ENCODE measurements at places on chromosomes 7 and 10.
A peak's percentile ranks its signal among the peaks of the same experiment; 100 is the strongest.

DNA sequence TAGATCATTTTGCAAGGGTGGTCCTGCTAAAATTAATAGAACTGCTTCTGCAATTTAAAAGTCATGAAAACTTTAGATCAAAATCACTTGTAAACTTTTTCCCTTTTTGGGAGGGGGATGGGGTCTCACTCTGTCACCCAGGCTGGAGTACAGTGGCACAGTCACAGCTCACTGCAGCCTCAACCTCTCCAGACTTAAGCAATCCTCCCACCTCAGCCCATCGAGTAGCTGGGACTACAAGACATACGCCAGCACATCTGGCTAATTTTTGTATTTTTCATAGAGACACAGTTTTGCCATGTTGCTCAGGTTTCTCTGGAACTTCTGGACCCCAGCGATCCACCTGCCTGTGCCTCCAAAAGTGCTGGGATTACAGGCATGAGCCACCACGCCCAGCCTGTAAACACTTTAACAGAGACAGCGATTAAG, 79.7 kb downstream of the LRRC17 start:
- no peak overlapping the region for H3K4me3 ChIP-seq
- H3K36me3 ChIP-seq: no peaks in the 10 kb centered on the region
- peaks cover 37% of the 10 kb centered on the region for H3K4me1 ChIP-seq
- H3K27me3 ChIP-seq: no peaks in the 10 kb centered on the region
- no peak for DNase-seq
- no peak overlapping the region for H3K27ac ChIP-seq

- peaks cover 14% of the 10 kb centered on the region for H3K4me1 ChIP-seq
- DNase-seq: no peak
- no peaks in the 10 kb centered on the region for H3K27me3 ChIP-seq
Measured at GRCh38 chr7:26865094-26865388, 651 bp upstream of the SKAP2 start.

GRCh38 chr7:77258014-77258413, 58.4 kb upstream of the FGL2 start:
- H3K36me3 ChIP-seq: no peaks in the 10 kb centered on the region
- no peak overlapping the region for H3K27ac ChIP-seq
- H3K4me1 ChIP-seq: no peaks in the 10 kb centered on the region
- no peak overlapping the region for H3K4me3 ChIP-seq
- H3K27me3 ChIP-seq: no peaks in the 10 kb centered on the region

DNA sequence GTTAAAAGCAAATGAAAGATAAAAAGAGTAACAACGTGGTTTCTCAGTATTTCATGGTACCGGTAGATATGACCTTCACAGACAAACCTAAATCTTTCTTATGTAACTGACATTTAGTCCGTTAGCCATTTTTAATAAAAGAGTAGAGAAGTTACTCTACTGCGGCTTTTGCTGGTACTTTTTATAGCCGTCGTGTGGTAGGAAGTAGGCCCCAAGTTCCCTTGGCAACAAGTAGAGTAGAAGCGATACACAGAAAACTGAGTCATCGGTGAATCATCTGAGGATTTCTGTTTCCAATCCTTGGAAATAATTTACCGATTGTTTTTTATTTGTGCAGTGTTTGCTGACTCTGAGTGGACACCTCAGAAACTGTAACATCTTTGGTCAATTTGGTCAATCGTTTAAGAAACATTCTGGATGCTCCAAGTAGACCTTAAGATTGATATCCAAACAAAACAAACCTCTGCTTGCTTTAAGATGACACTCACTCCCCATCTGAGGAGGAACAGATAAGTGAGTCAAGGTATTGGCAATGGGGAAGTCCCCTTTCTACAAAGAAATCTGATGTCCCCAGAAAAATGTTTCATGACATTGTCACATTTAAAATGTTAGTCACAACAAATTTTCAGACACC, 63.9 kb upstream of the AHR start:
- H3K4me1 ChIP-seq: no peaks in the 10 kb centered on the region
- no peaks in the 10 kb centered on the region for H3K36me3 ChIP-seq

- no peaks in the 10 kb centered on the region for H3K27me3 ChIP-seq
- H3K4me3 ChIP-seq: no peak overlapping the region
- no peak for DNase-seq
- H3K36me3 ChIP-seq: no peaks in the 10 kb centered on the region
Measured at GRCh38 chr7:106986450-106986977, 58.0 kb upstream of the PRKAR2B start.

DNA sequence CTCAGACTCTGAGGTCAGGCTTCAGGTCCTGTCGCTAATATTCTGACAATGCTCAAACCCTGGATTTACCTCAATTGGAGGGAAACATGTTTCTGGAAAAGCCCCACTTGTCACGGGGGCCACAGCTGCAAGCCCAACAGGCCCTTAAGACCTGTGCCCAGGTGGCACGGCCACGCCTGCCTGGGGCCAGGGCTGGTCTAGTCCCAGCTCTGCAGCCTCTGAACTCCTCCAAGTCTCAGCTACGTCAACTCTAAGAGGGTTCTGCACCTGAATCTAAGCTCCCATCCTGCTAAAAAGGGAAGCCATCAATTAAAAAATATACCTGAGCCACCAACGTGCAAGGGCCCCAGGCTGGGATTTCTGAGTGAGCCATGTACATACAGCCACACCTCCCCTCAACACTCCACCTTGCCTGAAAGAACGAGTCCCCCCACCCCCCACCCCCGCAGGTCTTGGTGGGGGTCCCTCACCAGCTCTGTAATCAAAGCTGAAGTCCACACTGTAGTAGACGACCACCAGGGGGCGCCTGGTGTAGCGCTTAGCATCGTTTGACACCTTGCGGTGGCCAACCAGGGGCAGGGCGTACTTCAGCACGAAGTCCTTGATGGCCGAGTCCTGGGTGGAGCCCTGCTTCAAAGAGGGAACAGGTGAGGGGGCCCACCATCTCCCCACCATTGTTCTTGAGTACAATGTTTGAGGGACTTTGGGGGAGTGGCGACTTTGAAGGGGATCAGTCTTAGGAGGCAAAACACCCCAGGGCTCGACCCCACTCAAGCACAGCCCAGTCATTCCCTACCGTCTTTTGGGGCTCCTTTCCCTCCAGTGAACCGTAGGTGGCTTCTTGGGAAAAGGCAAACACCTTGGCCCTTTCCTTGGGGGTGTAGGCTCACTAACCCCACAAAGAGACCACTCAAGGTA, 22.6 kb downstream of the PDIA4 start:
- no peaks in the 10 kb centered on the region for H3K4me1 ChIP-seq
- H3K27me3 ChIP-seq: no peaks in the 10 kb centered on the region
- peak; percentile 95 for DNase-seq
- H3K36me3 ChIP-seq: peaks cover 100% of the 10 kb centered on the region
- no peak overlapping the region for H3K4me3 ChIP-seq

- no peaks in the 10 kb centered on the region for H3K36me3 ChIP-seq
- H3K4me1 ChIP-seq: no peaks in the 10 kb centered on the region
- no peaks in the 10 kb centered on the region for H3K27me3 ChIP-seq
- H3K27ac ChIP-seq: no peak overlapping the region
- no peak for DNase-seq
Measured at GRCh38 chr7:103011650-103012049, 62.9 kb downstream of the FBXL13 start.

DNA sequence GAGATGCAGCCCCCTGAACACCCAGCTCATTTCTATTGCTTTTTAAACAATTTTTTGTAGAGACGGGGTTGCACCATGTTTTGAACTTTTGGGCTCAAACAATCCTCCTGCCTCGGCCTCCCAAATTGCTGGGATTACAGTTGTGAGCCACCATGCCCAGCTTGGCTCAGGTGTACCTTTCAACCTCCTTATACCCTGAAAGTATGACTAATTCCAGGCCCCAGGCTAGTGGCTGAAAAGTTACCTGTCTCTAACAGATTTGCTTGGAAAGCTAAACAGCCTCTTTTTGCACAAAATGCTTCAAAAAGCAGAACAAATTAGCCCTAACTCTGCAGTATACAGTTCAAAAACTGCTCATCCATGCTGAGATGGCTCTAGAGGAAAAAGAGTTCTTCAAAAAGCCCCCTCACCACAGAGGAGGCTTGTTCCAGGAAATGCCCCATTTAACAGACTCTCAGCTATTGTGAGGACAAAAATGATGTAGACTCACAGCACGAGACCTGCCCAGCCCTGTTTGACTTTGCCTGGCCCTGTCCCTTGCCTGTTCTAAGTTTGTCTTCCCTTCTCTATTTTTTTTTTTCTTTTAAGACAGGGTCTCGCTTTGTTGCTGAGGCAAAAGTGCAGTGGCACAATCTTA, 13.4 kb upstream of the AP1S1 start:
- H3K4me3 ChIP-seq: no peak overlapping the region
- H3K36me3 ChIP-seq: peaks cover 12% of the 10 kb centered on the region
- H3K4me1 ChIP-seq: peaks cover 47% of the 10 kb centered on the region
- DNase-seq: no peak

- H3K27ac ChIP-seq: no peak overlapping the region
- no peaks in the 10 kb centered on the region for H3K27me3 ChIP-seq
- DNase-seq: peak; percentile 78
Measured at GRCh38 chr10:95246582-95247051, 44.2 kb downstream of the PDLIM1 start.

GRCh38 chr7:1362301-1362700, 97.0 kb downstream of the MICALL2 start:
- no peaks in the 10 kb centered on the region for H3K4me1 ChIP-seq
- no peak overlapping the region for H3K4me3 ChIP-seq
- no peaks in the 10 kb centered on the region for H3K36me3 ChIP-seq
- peaks cover 53% of the 10 kb centered on the region for H3K27me3 ChIP-seq

GRCh38 chr10:119469846-119470245, 72.7 kb downstream of the RGS10 start:
- no peak for DNase-seq
- H3K4me1 ChIP-seq: no peaks in the 10 kb centered on the region
- H3K36me3 ChIP-seq: no peaks in the 10 kb centered on the region
- no peaks in the 10 kb centered on the region for H3K27me3 ChIP-seq

DNA sequence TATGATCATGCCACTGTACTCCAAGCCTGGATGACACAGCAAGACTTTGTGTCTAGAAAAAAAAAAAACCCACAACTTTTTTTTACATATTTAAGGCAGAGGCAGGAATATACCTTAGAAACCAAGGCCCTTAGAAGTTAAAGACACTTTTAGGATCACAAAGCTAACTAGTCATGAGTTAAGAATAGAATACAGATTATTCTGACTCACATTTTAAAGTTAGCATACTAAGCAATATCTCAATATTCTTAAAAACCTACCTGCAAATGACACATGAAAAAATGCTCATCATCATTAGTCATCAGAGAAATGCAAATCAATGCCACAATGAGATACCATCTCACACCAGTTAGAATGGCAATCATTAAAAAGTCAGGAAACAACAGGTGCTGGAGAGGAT, 177.7 kb downstream of the CHCHD3 start:
- no peak for DNase-seq
- no peaks in the 10 kb centered on the region for H3K27me3 ChIP-seq
- no peaks in the 10 kb centered on the region for H3K4me1 ChIP-seq
- H3K27ac ChIP-seq: no peak overlapping the region

- H3K4me1 ChIP-seq: no peaks in the 10 kb centered on the region
- no peaks in the 10 kb centered on the region for H3K36me3 ChIP-seq
- H3K27ac ChIP-seq: no peak overlapping the region
Measured at GRCh38 chr10:43926875-43927406, 278.3 kb upstream of the ZNF32 start.

GRCh38 chr10:28001353-28001752, 2.5 kb upstream of the ODAD2 start:
- H3K4me1 ChIP-seq: peaks cover 8% of the 10 kb centered on the region
- peaks cover 40% of the 10 kb centered on the region for H3K27me3 ChIP-seq
- no peak overlapping the region for H3K4me3 ChIP-seq
- no peaks in the 10 kb centered on the region for H3K36me3 ChIP-seq
- H3K27ac ChIP-seq: no peak overlapping the region
- no peak for DNase-seq

- no peak overlapping the region for H3K27ac ChIP-seq
- no peaks in the 10 kb centered on the region for H3K27me3 ChIP-seq
- H3K36me3 ChIP-seq: no peaks in the 10 kb centered on the region
- DNase-seq: no peak
- no peak overlapping the region for H3K4me3 ChIP-seq
- peaks cover 3% of the 10 kb centered on the region for H3K4me1 ChIP-seq
Measured at GRCh38 chr10:126913316-126913715, 8.1 kb downstream of the DOCK1 start.

- DNase-seq: no peak
- no peak overlapping the region for H3K27ac ChIP-seq
- no peaks in the 10 kb centered on the region for H3K36me3 ChIP-seq
- H3K27me3 ChIP-seq: no peaks in the 10 kb centered on the region
- no peaks in the 10 kb centered on the region for H3K4me1 ChIP-seq
Measured at GRCh38 chr10:59073456-59074053, 102.9 kb upstream of the PHYHIPL start.

- H3K27ac ChIP-seq: no peak overlapping the region
- DNase-seq: no peak
Measured at GRCh38 chr10:126127481-126128029, 231.2 kb downstream of the FANK1 start.

GRCh38 chr7:102064361-102065025, 222.2 kb upstream of the SH2B2 start:
- H3K27me3 ChIP-seq: no peaks in the 10 kb centered on the region
- H3K27ac ChIP-seq: peak overlapping the region; percentile 61
- no peak overlapping the region for H3K4me3 ChIP-seq
- no peaks in the 10 kb centered on the region for H3K36me3 ChIP-seq
- H3K4me1 ChIP-seq: no peaks in the 10 kb centered on the region

DNA sequence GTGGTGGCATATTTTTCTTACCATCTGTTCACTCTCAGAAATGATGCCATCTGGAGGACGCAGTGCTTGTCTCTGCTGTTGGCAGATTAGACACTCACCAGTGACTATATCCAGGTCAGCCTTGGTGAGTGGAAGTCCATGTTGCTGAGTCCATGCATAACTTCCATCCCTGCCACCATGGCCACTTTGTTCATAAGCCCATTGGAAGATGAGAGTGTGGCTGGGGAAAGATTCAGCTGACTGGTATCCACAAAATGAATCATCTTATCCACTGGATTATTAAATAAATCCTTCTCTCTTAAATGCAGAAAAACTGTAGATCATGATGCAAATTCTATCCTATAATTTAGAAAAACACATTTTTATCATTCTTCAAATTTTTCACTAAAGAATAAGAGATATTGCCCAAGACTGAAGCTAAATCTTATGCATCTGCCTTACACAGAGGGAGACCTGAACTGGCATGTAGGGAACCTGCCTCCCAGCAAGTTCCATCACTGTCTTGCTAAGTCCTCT, 726.9 kb downstream of the TNS3 start:
- no peaks in the 10 kb centered on the region for H3K27me3 ChIP-seq
- H3K4me1 ChIP-seq: no peaks in the 10 kb centered on the region
- no peak for DNase-seq
- H3K36me3 ChIP-seq: no peaks in the 10 kb centered on the region
- H3K4me3 ChIP-seq: no peak overlapping the region

- H3K27me3 ChIP-seq: no peaks in the 10 kb centered on the region
- no peak for DNase-seq
- no peaks in the 10 kb centered on the region for H3K4me1 ChIP-seq
- H3K27ac ChIP-seq: no peak overlapping the region
- no peak overlapping the region for H3K4me3 ChIP-seq
- H3K36me3 ChIP-seq: no peaks in the 10 kb centered on the region
Measured at GRCh38 chr10:24579906-24580305, 143.8 kb downstream of the ARHGAP21 start.

GRCh38 chr7:39560997-39561396, 5.2 kb upstream of the YAE1 start:
- no peak overlapping the region for H3K27ac ChIP-seq
- no peaks in the 10 kb centered on the region for H3K4me1 ChIP-seq
- no peaks in the 10 kb centered on the region for H3K27me3 ChIP-seq
- H3K4me3 ChIP-seq: no peak overlapping the region

All from left lung (tissue), 14 donors.